ENCODE measurements at places on chromosomes 7 and 10.

GRCh38 chr10:48517911-48518811 lies 86.7 kb downstream of the ARHGAP22 start:
- peak; percentile 28 for DNase-seq

GRCh38 chr7:55177589-55178261 lies 158.9 kb downstream of the EGFR start:
- peak; percentile 75 for DNase-seq

GRCh38 chr7:65972976-65973375 lies 9.0 kb downstream of the GUSB start:
- DNase-seq: no peak

GRCh38 chr10:36278176-36278575 lies 636.1 kb upstream of the FZD8 start:
- DNase-seq: no peak

DNA sequence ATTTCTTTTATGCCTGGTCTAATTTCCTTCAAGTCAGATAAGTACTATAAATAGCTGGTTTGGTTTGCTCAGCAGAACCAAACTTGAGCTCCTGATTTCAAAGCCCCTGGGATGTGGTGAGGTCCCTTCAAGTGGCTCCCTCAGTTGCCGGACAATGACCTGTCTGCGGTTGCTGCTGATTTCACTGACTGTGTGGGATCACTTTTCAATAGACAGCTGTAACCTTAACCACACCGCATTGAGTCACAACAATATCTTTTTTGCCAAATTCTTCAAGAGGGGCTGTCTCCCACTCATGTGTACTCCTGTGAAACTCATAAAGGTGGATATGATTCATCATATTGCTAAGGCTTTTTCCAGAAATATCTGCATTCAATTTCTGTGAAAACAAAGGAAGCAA lies 23.1 kb upstream of the ITGA8 start:
- no peak for DNase-seq

Data from right forelimb (tissue), 1 donor.